ENCODE measurements at places on chromosomes 1 and 21. TPM values are rescaled to one million over a fixed set of nuclear protein-coding genes. Genes with fewer than 3 reads are reported as not detected.

- no peak for DNase-seq
Observed at GRCh38 chr1:107879927-107880326, 85.1 kb downstream of the VAV3 start.

DNA sequence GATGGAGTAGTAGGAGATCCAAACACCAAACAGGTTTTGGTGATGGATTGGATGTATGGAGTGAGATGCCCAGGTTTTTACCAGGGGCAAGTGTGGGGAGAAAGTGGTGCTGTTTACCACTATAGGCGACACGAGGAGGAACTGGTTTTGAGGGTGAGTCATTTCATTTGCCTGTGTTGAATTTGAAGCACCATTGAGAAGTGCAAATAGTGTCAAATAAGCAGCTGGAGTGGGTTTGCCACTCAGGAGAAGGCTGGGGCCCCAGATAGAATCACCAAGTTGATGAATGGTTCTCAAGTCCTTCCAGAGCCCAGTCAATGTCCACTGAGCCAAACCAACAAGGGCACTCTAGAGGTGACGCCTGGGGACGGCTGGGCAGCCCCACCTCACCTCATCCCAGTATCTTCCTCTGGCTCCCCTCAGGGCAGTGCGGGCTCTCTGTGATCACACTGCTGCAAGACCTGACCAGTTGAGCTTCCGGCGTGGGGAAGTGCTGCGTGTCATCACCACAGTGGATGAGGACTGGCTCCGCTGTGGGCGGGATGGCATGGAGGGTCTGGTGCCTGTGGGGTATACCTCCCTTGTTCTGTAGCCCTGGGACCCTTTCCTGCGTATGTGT, 9.4 kb downstream of the RUSC1 start:
- no peak for DNase-seq

GRCh38 chr1:46813858-46814396, 15.1 kb downstream of the CYP4B1 start:
- DNase-seq = no peak

The SEMA4A gene
- total RNA-seq = 1.2 TPM

The CRYAA gene
- total RNA-seq = not detected

- no peak for DNase-seq
Observed at GRCh38 chr1:243890576-243890975, 40.5 kb upstream of the AKT3 start.

The TATDN3 gene
- total RNA-seq = 17.2 TPM

The DIPK1A gene
- total RNA-seq = 15.8 TPM

DNA sequence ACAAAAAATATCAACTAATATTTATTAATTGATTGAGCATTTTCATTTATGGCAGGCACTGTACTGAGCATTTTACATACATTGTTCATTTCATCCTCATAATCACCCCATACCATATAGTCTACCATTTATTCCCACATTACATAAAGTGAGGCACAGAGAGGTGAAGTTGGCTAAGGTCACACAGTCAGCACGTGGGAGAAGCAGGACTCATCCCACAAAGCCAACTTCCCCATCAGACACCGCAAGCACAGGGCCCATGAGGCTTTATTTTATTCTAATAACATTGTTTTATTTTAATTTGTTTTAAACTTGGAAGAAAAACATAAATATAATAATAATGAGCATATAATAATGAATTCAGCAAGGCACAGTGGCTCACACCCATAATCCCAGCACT, 43.1 kb upstream of the CAPZB start:
- no peak for DNase-seq

DNA sequence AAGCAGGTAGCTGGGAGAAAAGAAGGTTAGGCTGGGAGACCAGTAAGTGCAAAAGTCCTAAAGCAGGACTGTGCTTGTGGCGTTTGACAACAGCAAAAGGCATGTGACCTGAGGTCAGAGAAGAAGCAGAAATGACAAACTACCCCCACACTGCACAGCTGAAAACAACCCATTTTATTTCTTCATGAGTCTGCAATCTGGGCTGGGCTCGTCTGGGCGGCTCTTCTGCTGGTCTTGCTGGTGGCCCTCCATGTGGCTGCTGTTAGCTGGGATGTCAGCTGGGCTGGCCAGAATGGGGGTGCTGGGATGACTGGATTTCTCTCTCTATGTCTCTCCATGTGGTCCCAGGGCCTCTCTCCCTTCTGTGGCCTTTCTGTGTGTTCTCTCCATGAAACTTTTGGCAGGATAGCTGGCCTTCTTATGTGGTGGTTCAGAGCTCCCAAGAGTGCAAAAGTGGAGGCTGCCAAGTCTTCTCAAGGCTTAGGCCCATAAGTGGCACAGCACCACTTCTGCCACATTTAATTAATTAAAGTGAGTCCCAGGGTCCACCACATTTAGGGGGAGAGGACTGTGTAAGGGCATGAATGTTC, 128.6 kb downstream of the RIPK4 start:
- DNase-seq = no peak

DNA sequence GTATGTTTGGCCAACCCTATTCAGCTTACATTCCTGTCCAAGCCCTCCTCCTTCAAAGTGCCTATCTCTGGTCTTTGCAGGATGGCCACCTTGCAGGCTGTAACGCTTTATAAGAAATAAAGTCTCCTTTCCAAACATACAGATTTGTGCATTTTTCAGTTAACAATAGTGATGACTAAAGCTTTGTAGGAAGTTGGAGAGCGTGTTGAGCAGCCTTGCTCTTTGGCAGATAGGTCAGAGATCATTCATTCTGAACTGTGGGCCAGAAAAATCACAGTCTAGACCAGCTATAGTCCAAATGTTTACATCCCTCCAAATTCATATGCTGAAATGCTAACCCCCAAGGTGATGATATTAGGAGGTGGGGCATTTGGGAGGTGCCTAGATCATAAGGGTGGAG, 34.0 kb upstream of the FAM89A start:
- no peak for DNase-seq

- DNase-seq = no peak
Observed at GRCh38 chr1:221511797-221512196, 230.1 kb downstream of the DUSP10 start.

GRCh38 chr1:181675918-181676190, 192.5 kb downstream of the CACNA1E start:
- DNase-seq = no peak

The RHCE gene
- not detected for total RNA-seq

- no peak for DNase-seq
Observed at GRCh38 chr1:208628022-208628914, 384.1 kb upstream of the PLXNA2 start.

- DNase-seq = no peak
Observed at GRCh38 chr1:76961820-76962207, 94.5 kb downstream of the ST6GALNAC5 start.

The MNDA gene
- 0.50 TPM for total RNA-seq

The ITGB2 gene
- total RNA-seq = 291 TPM

GRCh38 chr1:59434336-59434735, 137.4 kb downstream of the FGGY start:
- DNase-seq = no peak

DNA sequence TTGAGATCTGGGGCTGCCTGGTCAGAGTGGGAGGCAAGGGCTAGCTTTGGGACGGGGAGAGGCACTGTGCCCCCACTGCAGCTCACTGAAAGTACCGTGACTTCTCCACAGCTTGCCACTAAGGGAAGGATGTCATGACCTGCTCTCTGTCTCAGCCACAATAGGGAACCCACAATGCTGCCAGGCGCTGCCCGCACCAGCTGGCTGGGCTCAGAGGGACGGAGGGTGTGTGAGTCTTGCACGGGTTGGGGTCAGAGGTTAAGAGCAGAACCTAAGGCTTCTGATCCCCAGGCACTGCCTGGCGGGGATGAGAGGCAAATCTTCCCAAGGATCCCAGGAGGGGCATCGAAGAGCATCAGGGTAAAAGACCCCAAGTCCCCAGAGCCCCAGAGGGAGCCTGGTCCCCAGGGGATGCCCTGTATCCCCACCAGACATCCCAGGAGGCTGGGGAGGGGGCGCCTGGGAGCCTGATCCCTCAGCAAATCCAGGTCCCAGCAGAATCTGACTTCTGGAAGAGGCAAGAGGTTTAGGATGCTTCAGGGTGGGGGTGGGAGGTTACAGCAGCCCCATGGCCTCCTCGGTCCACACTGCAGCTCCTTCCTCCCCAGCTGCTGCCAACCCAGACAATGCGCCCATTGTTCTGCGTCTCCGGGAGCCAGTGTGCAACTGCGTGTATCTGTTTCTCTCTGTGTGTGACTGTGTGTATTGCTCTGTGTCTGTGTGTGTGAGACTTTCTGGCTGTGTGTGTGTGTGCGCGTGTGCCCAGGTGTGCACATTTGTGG, 2.0 kb upstream of the MARCKSL1 start:
- DNase-seq = no peak

DNA sequence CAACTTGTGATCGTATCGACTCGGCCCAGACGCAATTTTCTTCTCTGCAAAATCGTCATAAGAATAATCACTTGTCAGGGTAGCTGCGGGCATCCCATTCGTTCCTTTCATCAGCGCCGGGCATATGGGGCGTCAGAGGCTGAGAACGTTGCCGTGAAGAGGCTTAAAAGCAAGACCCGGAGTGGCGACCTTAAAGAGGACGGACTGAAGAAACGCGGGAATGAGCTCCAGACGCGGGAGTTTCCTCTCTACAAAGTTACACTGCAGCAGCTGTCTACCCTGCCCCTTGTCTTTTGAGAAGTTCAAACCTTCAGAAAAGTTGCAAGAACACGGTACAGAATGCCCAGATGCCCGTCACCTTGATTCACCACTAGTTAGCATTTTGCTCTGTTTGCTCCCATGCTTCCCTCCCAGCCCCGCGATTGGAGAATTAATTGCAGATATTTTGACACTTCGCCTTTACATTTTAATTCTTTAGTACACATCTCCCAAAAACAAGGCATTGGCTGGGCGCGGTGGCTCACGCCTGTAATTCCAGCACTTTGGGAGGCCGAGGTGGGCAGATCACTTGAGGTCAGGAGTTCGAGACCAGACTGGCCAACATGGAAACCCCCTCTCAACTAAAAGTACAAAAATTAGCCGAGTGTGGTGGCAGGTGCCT, 967 bp downstream of the CENPS start:
- DNase-seq = no peak

The ZNF644 gene
- total RNA-seq = 72.7 TPM

GRCh38 chr1:53546409-53547155, 87.4 kb downstream of the DMRTB1 start:
- no peak for DNase-seq

GRCh38 chr1:185681034-185681633, 53.1 kb upstream of the HMCN1 start:
- no peak for DNase-seq

The NTMT2 gene
- total RNA-seq = not detected

- DNase-seq = no peak
Observed at GRCh38 chr1:225766967-225767633, 10.5 kb upstream of the SRP9 start.

GRCh38 chr1:22018583-22019559, 17.4 kb downstream of the CELA3A start:
- DNase-seq = peak; percentile 41

GRCh38 chr1:201280884-201281283, 2.4 kb upstream of the PKP1 start:
- DNase-seq = no peak

DNA sequence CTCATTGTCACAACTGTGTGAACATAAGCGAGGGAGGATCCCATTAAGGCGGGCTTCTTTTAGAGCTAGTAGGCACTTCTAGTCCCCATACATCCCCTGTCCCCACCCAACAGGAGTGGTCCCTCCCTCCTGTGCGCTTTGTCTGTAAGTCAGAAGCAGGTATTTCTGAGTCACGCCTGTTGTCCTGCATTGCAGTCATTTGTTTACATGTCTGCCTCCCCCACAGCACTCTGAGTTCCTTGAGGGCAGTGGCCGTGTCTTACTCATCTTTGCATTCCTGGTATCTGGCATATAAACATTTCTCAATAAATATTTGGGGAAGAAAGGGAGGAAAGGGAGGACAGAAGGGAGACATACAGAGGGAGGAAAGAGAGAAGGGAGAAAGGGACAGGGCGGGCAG, 40.3 kb downstream of the PLEKHA6 start:
- no peak for DNase-seq

The SPATA1 gene
- 1.7 TPM for total RNA-seq

- DNase-seq = no peak
Observed at GRCh38 chr1:6815726-6816125, 30.5 kb downstream of the CAMTA1 start.

DNA sequence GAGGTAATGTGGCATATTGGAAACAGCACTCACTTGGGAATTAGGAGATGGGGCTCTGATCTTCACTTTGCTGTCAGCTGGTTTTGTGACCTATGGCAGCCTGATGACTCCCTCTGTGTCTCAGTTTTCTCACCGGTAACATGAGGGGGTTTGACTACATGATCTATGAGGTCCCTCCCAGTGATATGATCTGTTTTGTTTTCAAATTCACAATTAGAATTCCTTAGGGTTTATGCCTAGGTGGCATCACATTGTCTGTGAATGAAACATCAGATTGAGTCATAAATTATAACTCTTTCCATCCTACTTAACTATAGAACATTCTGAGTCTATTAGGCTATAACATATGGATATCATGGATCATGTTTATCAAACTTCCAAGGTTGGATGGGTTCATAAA, 386.6 kb downstream of the PTBP2 start:
- DNase-seq = no peak

DNA sequence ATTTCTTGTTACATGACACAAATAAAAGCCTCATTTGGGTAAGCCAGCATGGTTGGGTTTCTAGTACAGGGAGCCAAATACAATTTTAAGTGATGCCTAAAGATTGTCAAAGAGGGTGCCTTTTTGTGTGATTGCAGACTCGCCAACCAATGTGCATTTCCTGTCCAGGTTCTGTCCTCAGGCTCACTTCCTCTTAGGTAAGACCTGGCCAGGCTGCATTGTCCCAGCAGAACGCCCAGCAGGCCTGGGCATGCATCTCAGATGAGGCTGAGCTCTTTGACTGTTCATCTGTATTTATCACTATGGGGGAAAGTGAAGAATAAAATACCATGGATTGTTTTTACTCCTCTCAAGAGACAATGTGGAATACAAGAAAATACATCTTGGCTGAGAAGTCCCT, 49.7 kb downstream of the KCNC4 start:
- no peak for DNase-seq

DNA sequence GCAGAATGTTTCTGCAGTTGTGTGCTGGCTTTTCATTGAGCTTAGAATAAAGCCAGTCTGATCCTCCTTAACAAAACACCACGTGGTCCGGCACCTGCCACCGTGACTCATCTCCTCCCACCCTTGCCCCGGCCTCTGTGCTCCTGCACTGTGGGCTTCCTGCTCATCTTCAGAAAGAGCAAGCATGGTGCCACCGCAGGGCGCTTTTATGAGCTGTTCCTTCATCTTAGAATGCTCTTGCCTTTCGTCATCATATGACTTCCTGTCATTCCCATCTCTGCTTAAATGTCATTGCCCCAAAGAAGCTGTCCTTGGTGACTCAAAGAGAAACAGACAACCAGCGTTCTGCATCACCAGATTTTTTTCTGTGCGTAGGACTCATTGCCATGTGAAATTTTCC, 117.8 kb downstream of the HHAT start:
- DNase-seq = peak; percentile 64

GRCh38 chr1:84603941-84604830, 29.9 kb upstream of the CTBS start:
- DNase-seq = no peak
